Activated CD4-positive, alpha-beta T cell treated with anti-CD3 and anti-CD28 coated beads, Interleukin-2, amount 50 U/mL, for 48 hours (primary cell): ENCODE measurements at places on chromosomes 1 and 21.

GRCh38 chr21:44918581-44919033 is 2.1 kb downstream of the ITGB2 start:
- DNase-seq = no peak

- DNase-seq = no peak
Observed at GRCh38 chr1:53218201-53218600, 2.2 kb downstream of the CZIB start.

- DNase-seq = peak; percentile 71
Observed at GRCh38 chr1:16032388-16033102, 10.7 kb downstream of the CLCNKA start.

GRCh38 chr1:117740496-117740895 is 134.6 kb downstream of the TENT5C start:
- DNase-seq = no peak

GRCh38 chr1:3537359-3537758 is 73.9 kb downstream of the MEGF6 start:
- no peak for DNase-seq

- DNase-seq = no peak
Observed at GRCh38 chr21:27346041-27346448, 379.2 kb upstream of the ADAMTS5 start.

GRCh38 chr1:23801338-23801748 is 789 bp upstream of the GALE start:
- no peak for DNase-seq

- DNase-seq = peak; percentile 52
Observed at GRCh38 chr1:156104065-156104810, 10.3 kb upstream of the LMNA start.

GRCh38 chr1:237613984-237614383 is 276.7 kb downstream of the ZP4 start:
- DNase-seq = no peak

- no peak for DNase-seq
Observed at GRCh38 chr1:22708777-22709176, 1.9 kb upstream of the EPHB2 start.

DNA sequence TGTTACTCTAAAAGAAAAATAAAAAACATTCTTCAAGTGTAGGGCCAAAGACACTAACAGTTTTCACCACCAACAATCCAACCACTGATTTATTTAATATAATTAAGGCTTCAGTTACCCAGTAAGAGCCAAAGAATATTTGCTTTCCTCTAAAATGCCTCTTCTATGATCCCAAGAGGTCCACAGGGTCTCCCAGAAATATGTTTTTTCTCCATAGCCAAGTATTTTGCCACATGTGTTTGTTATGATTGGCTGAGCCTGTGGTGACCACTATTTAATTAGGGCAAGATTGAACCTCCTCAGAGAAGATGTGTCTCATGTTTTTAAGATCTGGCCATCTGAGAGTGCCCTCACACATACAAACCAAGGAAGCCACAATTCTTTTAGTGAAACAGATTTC is 135.9 kb downstream of the TPR start:
- no peak for DNase-seq

- peak; percentile 33 for DNase-seq
Observed at GRCh38 chr1:1309251-1310108, 1.1 kb downstream of the PUSL1 start.

GRCh38 chr21:43778469-43779335 is 2.6 kb upstream of the CSTB start:
- DNase-seq = no peak

- no peak for DNase-seq
Observed at GRCh38 chr1:232973652-232974611, 23.5 kb downstream of the NTPCR start.

GRCh38 chr1:58983162-58983561 is 199.3 kb upstream of the JUN start:
- no peak for DNase-seq

DNA sequence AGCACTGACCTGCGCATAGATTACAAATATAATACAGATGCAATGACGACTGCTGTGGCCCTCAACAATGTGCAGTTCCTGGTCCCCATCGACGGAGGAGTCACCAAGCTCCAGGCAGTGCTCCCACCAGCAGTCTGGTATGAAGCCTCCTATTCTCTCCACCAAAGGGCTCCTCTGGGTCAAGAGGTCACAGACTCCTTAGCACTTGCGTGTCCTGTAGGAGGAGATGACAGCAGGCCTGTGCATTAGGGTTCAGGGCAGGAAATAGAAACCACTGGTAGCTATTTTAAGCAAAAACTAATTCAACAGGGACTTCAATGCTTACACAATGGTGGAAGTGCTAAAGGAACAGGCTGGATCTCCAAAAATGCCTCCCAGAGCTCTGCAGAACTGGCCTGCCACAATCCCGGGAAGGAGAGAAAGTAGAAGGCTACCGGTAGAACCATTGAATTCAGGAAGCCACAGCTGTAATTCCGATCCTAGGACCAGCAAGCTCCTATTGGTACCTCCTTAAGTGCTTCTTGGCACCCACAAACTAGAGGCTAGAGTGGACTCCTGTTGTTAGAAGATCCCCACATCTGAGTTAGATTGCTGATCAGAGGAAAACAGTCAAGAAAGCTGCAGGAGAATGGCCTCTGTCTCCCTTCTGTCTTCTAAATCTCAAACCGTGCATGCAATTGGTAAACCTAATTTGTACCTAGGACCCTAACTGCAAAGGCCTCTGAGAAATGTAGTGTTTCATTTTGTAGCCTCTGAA is 12.7 kb upstream of the DYNLT5 start:
- DNase-seq = no peak

DNA sequence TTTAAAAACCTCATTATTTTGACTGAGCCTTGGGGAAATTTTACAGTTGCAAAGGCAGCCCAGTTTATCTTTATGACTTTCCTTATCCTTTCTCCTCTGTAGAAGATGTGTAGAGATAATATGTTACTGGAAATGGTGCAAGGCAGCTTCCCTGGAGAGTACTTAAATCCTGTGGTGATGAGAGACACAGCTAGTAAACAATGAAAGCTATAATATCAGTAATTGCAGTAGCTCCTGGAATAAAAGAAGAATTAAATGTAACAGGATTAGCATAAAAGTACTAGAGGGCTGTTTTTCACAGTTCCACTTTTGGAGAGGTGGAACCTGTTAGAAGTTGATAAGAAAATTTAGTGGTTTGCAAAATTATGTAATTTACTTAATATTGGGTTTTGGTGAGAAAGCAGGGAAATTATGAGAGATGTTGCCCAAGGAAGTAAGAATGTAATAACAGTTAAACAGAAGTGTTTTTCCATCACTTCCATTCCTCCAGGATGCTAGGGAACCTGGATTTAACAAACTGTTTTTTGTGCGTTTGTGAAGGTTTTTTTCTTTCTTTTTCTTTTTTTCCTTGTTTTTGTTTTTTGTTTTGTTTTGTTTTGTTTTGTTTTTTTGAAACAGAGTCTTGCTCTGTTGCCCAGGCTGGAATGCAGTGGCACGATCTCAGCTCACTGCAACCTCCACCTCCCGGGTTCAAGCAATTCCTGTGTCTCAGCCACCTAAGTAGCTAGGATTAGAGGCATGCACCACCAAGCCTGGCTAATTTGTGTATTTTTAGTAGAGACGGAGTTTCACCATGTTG is 15.7 kb upstream of the EDEM3 start:
- no peak for DNase-seq

GRCh38 chr1:161379071-161379470 is 11.4 kb upstream of the CFAP126 start:
- no peak for DNase-seq

- no peak for DNase-seq
Observed at GRCh38 chr1:152933196-152933595, 13.8 kb upstream of the SPRR5 start.

DNA sequence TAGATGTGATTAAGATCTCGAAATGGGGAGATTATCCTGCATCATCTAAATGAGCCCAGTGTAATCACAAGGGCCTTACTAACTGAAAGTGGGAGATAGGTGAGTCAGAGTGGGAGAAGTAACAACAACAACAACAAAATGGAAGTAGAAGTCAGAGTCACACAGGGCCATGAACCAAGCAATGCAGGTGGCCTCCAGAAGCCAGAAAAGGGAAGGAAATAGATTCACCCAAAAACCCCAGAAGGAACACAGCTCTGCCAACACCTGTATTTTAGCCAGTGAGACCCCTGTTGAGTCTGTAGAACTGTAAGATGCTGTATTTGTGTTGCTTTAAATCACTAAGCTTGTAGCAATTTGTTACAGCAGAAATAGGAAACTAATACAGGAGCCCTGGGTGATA is 4.1 kb downstream of the TAGLN2 start:
- DNase-seq = no peak

DNA sequence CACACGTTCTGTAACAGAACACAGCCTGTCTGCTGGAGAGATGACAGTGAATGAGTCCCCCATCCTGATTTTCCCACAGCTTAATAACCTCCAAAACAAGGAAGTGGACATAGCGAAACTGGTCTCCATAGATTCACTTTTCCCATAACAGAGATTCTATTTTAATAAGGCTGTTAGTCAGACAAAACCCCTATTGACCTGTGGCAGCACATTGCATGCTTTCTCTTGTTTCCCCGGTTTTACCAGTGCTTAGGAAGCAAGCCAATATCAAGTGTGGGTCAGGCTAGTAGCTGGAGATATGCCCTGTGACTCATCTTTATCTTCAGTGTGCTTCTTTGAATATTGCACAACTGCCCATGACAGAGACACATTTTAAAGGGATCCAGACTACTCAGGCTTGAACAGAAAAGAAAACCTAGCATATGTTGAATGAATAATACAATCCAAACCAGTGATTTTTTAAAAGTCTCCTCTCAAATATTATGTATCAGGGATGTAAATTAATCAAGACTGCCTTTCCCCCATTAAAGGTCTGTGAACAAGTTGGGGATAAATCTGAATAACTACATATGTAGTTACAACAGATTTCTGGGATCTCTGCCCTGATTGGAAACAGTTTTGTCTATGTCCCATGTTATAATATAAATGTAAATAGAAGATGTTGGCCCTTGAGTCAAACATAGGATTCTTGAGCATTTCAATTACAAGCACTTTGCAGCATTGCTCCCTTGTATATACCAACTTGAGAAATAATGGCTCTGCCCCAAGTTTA is 11.9 kb upstream of the CLDN8 start:
- DNase-seq = no peak

- no peak for DNase-seq
Observed at GRCh38 chr1:75967719-75968118, 35.5 kb upstream of the ASB17 start.

- DNase-seq = no peak
Observed at GRCh38 chr1:56019472-56019871, 559.9 kb downstream of the PLPP3 start.

DNA sequence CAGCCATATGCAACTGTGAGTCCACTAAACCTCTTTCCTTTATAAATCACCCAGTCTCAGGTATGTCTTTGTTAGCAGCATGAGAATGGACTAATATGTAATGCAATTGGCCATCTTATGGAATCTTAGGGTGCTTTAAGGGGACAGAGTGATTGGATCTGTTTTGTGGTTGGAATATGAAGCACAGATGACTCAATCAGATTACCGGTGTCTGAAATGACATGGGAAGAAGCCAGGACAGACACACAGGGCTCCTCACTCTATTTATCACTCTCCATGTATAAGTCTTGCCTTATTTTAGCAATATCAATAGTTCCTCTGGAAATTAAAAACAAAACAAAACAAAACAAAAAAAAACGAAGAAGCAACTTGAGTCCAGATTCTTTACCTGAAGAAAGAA is 12.9 kb downstream of the KCNJ6 start:
- DNase-seq = no peak

GRCh38 chr1:41241749-41242341 is at the start of gene SCMH1:
TSS of gene SCMH1 (minus strand) at chr1:41242306. CDS start at chr1:41186133, 56,173 bp downstream.
- DNase-seq = peak; percentile 40

DNA sequence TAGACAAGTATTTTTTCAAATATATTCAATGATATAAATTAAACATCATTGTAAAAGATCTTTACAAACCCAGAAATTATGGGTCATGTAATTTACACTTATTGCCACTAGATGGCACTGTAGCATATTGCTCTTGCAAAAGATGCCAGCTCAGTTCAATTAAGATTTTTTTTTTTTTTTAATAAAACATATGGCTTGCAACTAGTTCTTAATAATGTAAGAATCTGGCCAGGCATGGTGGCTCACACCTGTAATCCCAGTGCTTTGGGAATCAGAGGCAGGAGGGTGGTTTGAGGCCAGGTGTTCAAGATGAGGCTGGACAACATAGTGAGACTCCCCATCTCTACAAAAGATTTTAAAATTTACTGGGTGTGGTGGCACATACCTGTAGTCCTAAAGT is 49.4 kb upstream of the DESI2 start:
- no peak for DNase-seq

GRCh38 chr1:84101204-84101603 is 42.9 kb upstream of the PRKACB start:
- no peak for DNase-seq

DNA sequence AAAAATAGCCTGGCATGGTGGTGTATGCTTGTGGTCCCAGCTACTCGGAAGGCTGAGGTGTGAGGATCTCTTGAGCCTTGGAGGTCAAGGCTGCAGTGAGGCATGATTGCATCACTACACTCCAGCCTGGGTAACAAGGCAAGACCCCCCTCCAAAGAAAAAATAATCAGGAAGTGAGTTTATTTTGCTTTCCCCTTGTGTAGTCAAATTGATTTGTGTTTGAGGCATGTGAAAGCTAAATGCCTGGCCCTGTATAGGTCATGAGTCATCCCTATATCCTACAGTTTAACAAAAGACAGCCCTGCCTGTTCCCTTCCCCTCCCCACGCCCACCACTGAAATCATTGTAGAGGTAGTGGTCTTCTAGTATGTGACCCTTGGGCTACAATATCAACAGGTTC is 241.4 kb upstream of the JUN start:
- no peak for DNase-seq

GRCh38 chr1:243658594-243659105 is 191.4 kb downstream of the AKT3 start:
- no peak for DNase-seq

DNA sequence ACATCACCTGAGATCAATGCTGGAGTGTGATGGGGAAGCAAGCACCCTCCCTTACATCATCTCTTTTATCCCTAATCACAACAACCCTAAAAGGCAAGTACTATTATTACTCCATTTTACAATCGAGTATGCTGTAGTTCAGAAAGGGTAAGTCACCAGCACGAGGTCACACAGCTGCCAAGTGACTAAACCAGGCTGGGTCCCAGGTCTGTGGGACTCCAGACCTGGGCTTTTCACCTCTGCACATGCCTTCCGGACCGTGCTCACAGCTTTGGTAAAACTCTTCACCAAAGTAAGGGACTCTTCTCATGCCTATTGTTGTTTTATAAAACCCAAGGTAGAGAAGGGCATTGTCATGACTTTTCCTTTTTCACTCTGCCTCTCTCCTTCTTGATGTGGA is 130.9 kb downstream of the DMRTB1 start:
- no peak for DNase-seq

DNA sequence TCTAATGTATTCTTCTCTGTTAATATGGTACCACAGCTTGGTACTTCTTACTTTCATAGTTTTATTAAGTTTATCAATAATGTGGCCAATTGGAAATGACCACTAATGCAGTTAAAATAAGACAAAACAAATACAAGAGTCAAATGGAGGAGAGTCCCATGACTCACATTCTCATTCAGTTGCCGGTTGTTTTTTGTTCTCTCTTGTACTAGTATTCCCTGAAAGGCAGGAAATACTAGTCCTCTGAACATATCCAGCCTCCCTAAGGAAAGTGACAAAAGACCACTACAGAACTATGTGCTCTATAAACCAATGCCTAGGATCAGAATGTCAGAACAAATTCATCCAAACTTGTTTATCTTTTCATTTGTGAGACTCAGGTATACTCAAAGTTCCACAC is 165.2 kb upstream of the SAMSN1 start:
- no peak for DNase-seq
